NCI-H510A treated with DMSO at 0.1 percent for 48 hours (cell line): ENCODE measurements at places on chromosomes 1 and 21.

- DNase-seq: no peak
Measured at GRCh38 chr21:28473530-28474220, 519.0 kb downstream of the LTN1 start.

DNA sequence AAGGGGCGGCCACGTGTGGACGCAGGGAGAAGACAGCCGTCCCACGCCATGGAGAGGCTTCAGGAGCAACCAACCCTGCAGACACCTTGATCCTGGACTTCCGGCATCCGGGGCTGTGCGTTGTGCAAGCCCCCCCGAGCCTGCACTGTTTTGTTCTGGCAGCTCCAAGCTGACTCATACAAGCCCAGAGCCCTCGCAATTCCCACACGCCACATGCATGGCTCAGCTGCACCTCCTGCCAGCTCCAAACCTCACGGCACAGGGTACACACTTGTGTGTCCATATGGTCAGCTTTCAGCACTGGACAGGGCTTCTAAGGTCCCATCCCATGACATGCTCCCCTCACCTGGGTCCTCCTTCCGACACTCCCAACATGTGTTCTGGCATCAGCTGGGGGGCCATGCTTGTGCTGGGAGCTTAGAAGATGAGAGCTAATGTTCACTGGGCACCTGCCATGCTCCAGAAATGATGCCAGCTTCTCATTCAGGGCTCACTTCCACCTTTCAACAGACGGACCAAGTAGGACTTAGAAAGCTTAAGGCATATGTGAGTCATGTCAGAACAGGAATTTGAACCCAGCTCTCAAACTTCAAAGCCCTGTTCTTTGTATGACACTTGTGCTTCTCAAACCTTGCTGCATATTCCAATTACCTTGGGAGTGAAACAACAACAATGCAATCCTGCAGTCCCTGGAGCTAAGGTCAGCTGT is 137.3 kb downstream of the PGBD5 start:
- DNase-seq: no peak

DNA sequence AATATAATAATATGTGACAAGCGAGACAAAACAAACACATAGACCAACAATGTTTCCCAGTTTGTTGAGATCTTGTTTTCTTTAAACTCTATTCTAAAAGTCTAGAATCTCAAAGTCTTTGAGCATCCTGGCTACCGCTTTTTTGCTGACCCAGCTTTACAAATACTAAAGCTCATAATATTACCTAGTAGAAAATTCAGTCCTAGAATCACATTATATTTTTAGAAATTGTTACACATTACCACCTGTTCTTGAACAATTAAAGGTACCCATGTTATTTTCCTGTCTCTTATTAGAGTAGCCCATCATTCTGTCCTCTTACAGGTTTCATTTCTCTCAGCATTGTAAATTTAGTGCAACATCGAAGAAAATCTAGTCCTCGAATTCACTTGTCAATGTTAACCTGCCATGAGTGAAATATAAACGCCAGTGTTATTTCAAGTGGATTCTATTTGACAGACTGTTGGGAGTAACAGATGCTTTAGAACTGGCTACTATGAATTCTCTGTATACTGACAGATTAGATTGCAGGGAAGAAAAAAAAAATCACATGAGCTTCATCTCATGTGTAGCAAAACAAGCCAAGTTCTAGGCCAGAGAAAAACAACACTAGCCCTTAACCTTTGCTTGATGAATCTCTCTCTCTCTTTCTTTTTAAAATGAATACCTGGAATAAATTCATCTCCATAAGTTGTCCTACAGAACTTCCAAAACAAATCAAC is 851.2 kb upstream of the ADAMTS5 start:
- DNase-seq: no peak

GRCh38 chr1:170503665-170504064 is 28.3 kb upstream of the GORAB start:
- DNase-seq: no peak

DNA sequence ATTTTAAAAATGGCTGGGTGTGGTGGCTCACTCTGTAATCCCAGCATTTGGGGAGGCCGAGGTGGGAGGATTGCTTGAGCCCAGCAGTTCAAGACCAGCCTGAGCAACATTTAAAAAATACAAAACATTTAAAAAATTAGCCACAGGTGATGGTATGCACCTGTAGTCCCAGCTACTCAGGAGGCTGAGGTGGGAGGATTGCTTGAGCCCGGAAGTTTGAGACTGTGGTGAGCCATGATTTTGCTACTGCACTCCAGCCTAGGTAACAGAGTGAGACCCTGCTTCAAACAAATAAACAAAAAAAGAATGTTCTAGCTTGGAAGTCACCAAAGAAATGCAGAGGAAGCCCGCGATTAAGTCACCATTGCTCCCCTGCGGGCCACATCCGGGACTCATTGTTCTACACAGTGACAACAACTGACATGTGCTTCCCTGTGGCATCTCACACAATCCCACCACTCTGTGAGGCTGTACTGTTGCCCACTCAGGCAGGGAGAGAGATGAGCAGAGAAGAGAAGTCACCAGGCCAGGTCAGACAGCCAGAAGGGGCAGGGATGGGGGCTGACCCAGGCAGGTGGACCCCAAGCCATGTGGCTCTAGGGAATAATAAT is 18.4 kb upstream of the SPATC1L start:
- no peak for DNase-seq

DNA sequence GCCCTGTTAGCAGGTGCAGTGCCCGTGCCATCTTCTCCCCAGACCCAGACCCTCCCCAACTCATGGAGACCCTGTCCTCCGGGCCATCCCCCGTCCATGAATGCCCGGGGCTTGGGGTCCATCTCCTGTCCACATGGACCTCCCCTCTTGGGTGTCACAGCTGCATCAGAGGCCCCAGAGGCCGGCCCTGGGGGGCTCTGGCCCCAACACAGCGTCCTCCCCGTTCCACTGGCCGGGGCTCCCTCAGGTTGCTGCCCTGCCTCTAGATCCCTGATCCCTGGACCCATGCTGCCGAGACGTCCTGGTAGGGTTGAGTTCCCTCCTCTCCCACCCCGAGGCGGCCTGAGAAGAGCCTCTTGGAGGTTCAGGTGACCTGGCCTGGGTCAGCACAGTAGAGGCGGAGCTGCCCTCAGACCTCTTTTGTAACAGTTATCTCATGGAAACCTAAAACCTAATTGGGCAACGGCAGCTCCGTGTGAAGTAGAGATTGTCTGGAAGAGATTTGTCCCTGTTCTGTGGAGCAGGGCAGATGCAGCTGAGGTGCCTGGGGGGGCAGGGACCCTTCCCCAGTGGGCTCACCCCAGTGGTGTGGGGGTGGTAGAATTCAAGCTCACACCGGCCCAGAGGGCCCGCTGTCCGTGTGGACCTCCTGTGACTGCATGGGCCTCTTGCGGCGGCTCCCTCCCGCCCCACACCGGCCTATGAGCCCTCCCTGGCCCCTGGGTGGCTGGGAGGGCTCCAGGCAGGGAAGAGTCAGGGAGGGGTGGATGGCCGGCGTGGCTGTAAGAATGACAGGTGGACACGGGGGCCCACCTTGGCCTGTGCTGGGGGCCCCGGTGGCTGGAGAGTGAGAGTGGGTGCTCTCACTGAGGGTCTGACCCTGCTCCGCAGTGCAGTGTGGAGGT is 56.1 kb downstream of the SKI start:
- no peak for DNase-seq

DNA sequence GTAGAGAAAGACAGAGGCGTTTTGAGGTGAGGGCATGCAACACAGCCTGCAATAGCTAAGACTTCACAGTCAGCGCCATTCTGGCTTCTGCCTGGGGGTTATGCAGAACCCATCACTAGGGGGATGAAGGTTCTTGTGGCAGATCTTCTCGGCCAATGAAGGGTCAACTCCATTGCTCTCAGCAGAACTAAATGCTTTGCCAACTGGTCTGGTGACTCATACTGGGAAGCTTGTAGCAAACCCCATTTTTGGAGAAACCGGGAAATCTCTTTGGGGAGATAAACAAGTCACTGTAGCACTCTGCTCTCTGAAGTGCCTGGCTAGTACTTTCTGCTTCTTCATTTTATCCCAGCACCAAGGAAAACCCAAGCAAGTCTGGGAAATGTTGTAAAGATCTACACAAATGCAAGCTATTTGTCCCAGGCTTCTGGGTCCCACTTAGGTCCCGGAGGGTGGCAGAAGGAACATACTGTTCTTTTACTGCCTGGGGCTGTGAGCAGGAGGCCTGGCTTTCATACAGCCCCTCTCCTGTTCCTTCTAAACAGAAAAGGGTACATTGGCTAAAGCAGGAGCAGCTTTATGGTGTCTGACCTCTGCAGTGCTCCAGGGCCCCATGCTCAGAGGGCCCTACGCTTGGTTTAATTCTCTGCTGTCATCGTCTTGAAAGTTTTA is 28.8 kb downstream of the SHISA4 start:
- DNase-seq: no peak

- DNase-seq: peak; percentile 55
Measured at GRCh38 chr1:2049225-2049717, 940 bp upstream of the PRKCZ start.

DNA sequence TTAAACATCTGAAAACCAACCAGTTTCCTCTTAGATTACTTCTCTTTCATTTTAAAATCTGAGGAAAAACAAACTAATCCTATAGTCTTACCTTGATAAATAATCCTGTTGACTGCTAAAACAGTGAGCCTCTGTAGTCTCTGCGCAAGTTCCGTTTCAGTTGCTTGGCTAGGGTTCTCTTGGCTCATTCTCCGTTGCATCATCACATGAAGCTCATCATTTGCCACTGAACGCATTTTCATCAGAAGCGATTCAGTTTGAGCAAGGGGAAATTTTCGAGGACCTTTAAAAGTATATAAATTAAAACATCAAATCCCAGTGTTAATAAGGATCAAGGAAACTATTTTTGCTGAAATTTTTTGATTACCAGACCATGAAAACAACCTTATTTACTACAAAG is 96.7 kb upstream of the GNG4 start:
- DNase-seq: no peak

DNA sequence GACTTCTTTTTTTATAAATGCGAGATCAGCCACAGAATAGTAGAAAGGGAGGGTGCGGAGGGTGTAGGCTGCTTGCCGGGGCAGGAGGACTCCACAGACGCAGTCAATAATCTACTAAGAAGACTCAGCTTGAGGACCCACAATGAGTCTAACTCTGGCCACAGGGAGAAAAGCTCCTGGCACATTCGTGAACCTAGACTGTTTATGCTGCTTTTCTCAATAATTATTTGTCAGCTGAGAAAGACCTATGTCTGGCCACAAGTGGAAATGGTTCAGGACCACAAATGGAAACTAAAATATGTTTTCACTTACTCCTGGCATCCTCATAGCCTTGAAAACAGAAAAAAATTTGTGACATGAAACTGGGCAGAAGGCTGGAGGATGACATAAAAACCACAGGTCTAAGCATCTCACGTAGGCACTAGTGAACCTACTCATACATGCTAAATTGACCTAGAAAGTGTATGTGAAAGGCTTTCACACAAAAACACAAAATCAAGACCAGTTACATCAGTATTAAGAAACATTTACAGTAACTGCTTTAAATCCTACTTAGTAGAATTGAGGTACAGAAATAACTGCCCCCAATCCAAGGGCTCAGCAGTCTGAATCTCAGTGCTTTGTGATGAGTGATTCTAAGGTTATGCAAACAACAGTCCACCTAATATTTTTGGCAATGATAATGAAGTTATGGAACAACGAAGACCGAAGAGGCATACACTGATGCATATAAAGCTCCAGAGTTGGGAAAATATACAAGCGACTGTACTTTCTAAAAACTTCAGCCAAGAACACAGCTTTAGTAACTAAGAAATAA is 159.5 kb downstream of the SLC45A1 start:
- no peak for DNase-seq

DNA sequence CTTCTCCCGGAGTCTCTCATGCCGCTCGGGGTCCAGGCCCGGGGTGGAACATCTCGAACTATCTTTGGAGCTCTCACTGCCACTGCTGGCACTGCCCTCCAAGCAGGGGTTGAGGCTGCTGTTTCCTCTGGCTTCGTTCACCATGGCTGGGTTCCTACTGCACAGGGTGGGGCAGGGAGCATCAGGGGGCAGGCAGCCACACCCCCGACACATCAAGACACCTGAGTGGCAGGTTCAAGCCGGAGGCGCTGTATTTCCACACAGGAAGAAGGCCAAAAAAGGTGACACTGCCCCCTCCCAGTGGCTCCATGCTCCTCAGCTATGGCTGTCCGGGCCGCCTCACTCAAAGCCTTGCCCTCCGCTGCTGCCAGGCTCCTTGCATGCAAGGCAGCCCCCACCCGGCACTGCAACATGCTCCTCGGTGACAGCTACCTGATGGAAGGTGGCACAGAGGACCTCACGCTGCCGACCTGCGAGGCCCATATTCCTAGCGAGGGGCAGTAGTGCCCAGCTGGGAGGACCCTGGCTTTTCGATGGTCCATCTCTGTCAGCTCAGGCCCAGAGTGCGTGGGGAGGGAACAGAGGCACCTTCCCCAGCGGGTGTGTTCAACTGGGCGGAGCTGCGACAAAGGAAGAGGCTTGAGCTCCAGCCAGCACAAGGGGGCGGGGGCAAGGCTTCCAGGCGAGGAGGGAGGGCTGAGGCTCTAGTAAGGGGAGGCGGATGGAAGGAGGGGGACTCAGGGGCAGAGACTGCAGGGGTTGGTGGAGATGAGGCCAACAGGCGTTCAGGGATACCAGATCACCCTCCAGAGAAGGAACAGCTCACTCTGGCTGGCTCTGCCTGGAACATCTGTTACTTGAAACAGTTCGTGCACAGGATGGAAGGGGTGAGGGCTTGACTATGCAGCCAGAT is 2.5 kb downstream of the MTHFR start:
- peak; percentile 99 for DNase-seq

GRCh38 chr1:13792419-13792818 is 92.4 kb downstream of the PRDM2 start:
- DNase-seq: no peak

DNA sequence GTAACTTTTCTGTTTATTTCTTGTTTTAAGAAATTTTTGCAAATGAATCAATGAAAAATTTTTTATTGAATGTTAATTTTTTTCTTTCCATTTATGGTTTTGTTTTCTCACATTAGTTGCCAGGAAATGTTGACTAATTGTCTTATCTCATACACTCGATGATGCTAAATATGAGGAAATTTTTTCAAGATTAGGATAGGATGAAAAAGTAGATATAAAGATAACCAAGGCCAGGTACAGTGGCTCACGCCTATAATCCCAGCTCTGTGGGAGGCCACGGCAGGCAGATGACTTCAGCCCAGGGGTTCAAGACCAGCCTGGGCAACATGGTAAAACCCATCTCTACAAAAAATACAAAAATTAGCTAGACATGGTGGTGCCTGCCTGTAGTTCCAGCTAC is 12.6 kb downstream of the LAX1 start:
- no peak for DNase-seq

- no peak for DNase-seq
Measured at GRCh38 chr1:206699000-206699586, 14.4 kb downstream of the MAPKAPK2 start.
